NCI-H1092 treated with DMSO at 0.1 percent for 48 hours (cell line): ENCODE measurements at places on chromosomes 4 and X.

DNA sequence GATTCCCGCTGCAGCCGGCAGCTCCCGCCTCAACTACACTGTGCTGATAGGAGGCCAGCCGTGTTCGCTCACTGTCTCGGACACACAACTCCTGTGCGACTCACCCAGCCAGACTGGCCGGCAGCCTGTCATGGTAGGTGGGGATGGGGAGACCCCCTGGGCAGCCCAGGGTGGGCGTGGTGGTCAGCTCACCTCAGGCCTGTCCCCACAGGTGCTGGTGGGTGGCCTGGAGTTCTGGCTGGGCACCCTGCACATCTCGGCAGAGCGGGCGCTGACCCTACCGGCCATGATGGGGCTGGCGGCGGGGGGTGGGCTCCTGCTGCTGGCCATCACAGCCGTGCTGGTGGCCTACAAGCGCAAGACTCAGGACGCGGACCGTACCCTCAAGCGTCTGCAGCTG is 9.5 kb downstream of the PLXNA3 start:
- no peak for DNase-seq

GRCh38 chrX:38868941-38869401 is 67.7 kb downstream of the MID1IP1 start:
- DNase-seq: no peak

DNA sequence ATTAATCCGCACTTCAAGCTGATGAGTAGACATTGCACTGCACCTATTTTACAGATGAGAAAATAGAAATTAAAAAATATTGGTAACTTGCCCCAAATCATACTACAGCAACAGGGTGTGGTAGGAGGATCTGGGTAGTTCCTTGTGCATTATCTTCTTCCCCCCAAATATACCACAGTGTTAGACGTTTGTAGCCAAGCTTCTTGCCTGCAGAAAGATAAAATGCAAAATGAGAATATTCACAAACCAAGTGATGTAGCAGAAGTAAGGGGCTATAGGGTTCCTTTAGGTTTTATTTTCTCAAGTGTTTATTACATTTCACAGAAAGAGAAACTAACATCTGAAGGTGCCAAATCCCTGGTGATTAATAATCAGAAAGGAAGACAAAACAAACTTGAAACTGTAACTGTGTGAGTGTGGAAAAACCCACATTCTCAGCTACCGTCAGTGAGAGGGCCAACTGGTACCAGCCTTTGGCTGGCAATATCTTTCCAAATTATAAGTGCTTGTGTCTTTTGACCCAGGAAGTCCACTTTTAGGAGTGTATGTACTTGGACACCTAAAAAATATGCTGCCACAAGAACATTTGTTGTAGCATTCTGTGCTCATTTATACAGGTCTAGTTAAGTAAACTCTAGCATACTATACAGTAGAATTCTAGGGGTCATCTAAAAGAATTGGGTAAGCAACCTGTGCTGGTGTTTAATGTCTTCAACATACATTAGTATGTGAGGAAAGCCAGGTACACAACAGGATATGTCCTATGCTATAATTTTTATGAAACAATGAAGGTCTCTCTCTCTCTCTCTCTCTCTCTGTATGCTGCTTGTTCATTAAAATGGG is 6.7 kb upstream of the CD38 start:
- DNase-seq: no peak

GRCh38 chr4:146142768-146143167 is 32.8 kb upstream of the LSM6 start:
- DNase-seq: no peak

DNA sequence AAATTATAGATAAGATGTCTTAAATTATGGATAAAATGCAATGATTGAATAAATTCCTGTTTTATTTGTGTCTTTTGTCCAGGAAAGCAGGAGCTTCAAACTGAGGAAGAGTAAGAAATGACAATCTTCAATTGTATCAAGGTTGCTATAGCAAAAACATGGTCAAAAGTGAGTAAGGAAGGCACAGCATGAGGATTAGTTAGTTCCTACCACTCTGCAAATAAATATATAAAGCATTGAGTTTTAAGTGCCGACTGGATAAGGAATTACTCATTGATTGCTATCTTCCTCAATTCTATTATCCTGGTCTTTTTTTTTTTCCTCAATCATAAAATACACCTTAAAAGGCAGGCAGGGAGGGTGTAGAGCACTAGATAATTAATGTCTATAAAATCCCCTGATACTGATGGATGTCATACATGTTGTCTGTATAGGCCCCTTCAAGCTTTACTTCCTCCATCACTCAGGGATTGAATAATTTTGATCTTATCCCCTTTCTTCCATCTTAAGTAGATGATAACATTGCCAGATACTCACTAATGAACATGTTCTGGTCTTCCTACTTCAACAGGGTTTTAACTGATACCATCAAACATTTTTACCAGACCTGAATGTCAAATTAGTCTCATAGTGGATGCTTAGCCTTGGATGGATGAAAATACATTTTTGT is 86.6 kb downstream of the MID1 start:
- no peak for DNase-seq

DNA sequence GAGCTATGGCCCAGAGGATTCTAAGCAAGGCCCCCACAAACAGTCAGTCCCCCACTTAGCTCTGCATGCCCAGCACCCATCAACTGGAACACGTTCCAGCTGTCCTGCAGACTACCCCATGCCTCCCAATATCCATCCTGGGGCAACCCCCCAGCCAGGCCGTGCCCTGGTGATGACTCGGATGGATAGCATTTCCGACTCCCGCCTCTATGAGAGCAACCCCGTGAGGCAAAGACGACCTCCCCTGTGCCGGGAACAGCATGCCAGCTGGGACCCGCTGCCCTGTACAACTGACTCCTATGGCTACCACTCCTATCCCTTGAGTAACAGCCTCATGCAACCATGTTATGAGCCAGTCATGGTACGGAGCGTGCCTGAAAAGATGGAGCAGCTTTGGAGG is 32.0 kb downstream of the LAS1L start:
- no peak for DNase-seq

DNA sequence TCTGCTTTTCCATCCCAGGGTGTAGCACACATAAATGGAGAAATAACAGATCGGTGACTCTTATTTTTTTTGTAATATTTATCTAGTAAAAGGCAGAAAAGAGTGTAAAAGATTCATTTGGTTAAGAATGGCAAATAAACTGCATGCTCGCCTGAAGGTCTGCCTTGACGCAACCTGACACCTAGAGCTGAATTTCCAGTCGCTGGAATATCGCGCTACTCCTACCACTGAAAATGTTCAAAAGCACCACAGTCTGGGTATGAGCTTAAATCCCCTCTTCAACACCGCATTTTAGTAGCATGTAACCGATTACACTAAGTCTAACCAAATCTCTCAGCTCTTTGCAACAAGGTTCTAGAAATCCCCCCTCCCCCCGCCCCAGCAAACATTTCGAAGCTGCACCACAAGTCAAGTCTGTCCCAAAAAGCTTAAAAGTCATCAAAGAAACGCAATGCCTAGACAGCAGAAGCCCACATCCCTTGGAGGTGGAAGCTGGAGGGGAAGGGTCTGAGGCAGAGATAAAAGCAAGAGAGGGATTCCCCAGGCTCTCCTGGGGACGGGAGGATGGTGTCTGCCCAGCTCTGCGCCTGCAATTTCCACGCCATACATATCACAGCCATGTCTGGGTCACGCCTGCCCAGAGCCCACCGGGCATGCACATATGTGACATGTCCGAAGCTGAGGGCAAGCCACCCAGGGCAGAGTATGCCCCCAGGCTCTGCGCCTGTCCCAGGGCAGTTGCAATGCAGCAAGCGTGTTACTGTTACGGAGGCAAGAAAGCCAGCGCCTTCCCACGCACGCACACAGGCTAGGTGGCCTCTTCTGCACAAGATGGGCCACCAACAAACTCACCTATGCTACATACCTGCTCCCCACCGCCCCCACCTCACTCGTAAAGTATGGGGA is 1.4 kb downstream of the FGF13 start:
- no peak for DNase-seq

DNA sequence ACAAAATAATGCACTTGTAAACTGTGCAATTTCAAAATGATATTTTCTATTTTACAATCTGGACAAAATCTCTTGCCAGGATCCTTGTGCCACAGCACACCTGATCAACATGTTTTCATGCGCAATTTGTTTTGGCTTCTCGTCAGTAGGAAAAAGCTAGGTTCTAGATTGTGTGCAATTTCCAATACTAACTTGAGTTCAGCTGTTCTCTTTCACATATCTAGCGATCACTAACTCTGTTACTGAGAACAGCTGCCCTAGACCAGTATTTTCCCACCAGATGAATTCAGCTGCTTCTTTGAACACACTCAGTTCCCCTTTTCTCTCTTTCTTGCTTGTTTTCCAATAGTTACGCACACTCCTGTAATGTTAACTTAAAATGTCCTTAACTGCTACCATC is 131.2 kb downstream of the MAGEB5 start:
- no peak for DNase-seq

DNA sequence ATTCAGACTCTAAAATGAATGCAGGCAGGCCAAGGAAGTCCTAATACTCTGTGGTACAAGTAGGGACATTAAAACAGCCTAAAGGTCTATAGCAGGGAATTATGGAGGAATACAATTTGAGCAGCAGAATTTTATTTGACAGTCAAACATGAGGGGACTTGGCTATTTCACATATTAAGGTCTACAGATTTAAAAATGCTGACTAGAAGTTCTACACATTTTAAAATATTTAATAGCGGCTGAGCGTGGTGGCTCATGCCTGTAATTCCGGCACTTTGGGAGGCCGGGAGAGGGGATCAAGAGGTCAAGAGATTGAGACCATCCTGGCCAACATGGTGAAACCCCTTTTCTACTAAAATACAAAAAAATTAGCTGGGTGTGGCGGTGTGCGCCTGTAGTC is 10.8 kb downstream of the HAUS3 start:
- DNase-seq: no peak

DNA sequence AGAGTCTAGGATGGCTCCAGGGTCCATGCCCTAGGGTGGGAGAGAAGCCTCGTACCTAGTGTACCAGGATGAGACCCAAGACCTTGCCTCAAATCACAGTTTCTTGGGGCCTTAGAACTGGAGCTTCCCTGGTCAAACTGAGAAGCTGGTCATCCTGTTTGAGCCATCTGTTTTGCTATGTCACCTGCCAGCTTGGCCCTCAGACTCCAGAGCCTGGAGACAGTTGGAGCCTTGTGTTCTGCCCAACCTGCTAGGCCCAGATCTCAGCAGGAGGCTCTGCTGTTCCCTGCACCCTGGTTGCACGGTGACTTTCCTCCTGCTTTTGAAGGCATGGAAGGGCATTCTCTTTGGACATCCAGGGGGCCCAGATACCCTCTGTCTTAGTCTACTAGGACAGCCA is 206.3 kb upstream of the ATP6AP2 start:
- no peak for DNase-seq

DNA sequence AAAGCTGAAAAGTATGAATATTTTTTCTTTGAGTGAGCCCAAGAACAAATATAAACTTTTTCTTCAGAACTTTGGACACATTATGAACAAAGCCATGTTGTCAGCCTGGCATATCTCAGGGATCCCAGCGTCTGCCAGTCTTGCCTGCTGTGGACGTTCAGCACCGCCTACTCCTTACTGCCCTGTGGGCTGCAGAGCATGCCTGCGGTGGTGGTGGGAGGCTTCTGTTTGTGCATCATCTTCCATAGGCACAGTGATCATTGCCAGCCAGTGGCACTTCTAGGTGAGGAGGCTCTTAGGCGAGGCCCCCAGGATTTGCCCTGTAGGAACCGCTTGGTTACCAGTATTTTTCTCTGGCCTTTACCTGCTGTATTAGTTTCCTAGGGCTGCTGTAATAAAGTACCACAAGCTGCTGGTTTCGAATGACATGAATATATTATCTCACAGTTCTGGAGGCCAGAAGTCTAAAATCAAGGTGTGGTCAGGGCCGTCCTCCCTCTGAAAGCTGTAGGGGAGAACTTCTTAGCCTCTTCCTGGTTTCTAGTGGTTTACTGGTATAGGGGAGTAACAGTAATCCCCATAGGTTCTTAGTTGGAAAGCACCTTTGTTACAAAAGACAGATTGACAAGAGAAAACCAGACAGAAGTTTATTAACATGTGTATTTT is 15.4 kb downstream of the ANXA3 start:
- DNase-seq: no peak

DNA sequence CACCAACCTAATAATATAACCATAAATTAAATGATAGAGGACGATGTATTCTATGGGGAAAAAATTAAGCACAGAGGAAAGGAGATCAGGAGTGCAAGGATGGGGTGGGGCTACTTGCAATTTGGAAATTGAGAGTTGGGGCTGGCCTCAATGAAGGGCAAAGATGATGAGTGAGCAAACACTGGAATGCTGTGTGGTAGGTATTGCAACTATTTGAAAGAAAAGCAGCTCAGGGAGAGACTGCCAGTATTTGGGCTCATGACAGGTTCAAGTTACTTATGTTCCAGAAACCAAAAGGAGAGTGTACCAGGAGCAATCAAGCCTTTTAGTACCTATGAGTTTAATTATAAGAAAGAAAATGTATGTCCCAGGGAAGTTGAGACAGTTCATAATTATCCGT is 47.4 kb downstream of the ASIC5 start:
- DNase-seq: no peak

DNA sequence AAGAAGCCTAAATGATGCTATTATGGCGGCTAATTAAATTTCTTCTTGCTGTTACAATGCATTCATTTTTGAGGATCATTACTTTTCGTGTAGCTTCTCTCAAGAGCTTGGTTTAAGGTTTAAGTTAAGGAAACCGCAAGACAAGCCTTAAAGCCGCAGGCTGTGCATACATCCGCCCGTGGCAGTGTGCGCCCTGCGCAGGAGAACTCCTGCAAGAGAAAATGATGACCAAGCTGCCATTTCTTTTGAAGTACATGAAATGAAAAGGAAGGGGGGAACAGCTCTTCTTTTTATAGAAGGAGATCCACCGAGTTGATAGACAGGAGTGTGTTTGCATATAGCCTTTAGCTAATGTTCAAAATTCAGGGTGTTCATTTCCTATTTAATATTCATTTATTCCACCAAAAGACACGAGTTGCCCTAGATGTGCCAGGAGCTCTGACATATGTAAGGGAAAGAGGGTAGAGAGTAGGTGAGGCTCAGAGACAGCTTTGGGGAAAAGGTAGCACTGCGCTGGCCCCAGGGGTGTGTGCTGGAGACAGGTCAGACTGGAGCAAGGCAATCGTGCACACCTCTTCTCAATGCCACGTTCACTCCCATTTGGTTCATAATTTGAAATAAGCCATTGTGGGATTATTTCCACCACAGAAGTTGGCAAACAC is 112.1 kb upstream of the LDB2 start:
- DNase-seq: no peak

DNA sequence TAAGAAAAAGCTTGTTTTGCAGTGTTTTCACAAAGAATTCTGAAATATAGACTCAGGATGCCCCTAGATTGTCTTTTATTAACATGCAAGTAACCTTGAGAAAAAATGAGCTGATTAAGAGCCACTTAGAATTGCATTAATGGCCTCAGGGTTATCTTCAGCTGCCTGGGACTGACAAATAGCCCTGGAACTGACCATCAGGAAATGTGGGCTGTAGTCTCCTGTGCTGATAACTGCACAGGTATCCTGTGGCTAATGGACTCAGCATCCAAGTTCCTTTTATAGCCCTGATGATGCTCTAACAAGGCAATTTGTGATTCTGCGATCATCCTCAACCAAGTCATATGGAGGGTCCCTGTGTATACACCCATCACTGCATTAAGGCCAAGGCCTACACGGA is 17.0 kb downstream of the CA5B start:
- DNase-seq: no peak

GRCh38 chrX:109681475-109682081 is 51.5 kb downstream of the ACSL4 start:
- no peak for DNase-seq
